HFFc6 (cell line): ENCODE measurements at places on chromosomes 2 and 18.

DNA sequence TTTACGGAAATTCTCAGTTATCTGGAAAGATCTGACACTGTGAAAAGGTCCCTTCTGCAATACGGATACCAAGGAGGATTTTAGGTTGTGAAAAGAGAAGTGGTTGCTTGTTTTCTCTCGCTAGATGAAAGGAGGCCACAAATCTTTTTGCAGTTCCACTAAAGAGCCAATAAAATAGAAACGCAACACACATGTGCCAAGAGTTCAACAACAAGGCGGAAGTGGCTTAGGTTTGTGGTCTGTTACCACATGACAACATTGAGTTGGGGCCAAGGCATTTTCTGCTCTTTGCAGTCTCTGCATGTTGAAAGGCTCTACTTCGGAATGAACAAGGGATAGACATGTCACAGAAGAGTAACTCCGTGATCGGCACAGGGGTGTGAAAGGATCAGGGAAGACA is 115.7 kb upstream of the OSR1 start:
- peaks cover 5% of the 10 kb centered on the region; the same call in 1 of the 2 replicates for H3K4me1 ChIP-seq
- peak; percentile 23 for DNase-seq
- H3K36me3 ChIP-seq = no peaks in the 10 kb centered on the region
- peaks cover 7% of the 10 kb centered on the region for H3K27me3 ChIP-seq

DNA sequence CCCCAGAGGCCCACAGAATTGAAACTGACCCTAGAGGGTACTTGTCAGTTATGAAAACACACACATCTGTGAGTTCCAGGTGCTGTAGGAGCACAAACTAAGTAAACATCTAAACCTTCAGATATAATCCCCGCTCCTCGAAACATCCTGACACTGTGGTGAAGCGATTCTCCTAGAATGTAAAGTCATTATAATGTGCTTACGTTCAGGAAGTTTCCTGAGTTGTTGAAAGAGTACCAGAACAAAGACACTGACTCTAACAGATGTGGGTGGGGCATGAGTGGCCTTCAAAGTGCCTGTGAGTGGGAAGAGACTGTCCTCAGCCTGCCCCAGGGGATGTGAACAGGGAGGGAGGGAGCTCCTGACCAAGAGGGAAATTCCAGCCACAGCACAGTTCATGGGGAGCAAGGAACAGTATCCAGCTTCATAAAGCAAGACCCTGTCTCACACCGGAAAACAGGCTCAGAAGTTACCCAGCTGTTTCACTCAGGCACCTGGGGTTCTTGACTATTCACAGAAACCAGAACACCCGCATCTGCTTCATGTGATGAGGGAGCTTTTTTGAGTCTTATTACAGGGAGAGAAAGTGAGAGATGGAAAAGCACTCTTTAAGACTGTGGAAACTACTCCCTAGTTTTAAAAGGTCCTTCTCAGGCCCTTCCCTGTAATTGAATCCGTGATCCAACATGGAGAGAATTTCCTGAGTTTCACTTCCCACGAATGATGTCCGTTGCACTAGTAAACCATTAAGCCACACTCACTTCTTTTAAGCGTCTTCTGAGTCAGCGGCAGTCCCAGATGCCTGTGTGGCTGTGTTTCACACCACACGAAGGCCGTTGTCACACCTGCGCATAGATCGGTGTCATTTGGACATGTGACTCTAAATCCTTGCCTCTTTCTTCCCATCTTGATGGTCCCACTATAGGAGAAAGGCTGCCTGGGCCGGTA is 88.6 kb upstream of the EML6 start:
- H3K36me3 ChIP-seq = peaks cover 67% of the 10 kb centered on the region
- peaks cover 3% of the 10 kb centered on the region; the same call in 1 of the 2 replicates for H3K27me3 ChIP-seq
- peak overlapping the region; percentile 72 for H3K27ac ChIP-seq
- DNase-seq = peak; percentile 17
- H3K4me1 ChIP-seq = peaks cover 57% of the 10 kb centered on the region

DNA sequence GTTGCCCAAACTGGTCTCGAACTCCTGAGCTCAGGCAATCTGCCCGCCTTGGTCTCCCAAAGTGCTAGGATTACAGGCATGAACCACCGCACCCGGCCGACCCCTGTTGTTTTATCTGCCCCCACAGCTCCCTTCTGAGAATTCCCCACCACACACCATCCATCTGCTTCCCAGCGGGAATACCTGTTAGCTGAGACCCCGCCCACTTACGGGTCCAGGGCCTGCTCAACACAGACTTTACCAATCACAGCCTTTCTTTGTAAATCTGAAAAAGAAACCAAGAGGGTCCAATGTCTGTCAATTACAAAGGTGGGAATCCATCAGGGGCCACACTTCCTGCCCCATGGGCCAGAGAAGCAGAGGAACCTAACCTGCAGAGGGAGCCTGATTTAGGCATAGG is 14.2 kb upstream of the CABLES1 start:
- no peak for DNase-seq
- H3K4me1 ChIP-seq = peaks cover 6% of the 10 kb centered on the region
- H3K4me3 ChIP-seq = no peak overlapping the region
- no peaks in the 10 kb centered on the region for H3K36me3 ChIP-seq
- H3K27ac ChIP-seq = no peak overlapping the region

DNA sequence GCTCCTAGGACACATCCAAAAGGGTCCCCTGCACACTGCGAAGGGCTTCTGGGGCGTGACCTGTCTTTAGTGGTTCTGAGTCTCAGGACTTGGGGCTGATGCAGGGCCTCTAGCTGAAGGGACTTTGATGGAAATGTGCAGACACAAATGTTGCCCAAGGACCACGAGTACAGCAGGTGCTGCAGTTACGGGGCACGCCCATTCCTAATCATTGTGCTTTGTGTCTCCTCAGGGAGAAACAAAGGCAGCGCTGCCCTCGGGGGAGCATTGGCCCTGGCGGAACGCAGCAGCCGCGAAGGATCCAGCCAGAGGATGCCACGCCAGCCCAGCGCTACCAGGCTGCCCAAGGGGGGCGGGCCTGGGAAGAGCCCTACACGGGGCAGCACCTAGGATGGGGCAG is 8.0 kb downstream of the TUBA3E start:
- peaks cover 12% of the 10 kb centered on the region for H3K4me1 ChIP-seq
- no peaks in the 10 kb centered on the region; the same call in 1 of the 2 replicates for H3K27me3 ChIP-seq
- no peak overlapping the region for H3K27ac ChIP-seq
- DNase-seq = no peak

- no peak overlapping the region for H3K27ac ChIP-seq
- no peaks in the 10 kb centered on the region for H3K4me1 ChIP-seq
- H3K36me3 ChIP-seq = no peaks in the 10 kb centered on the region
- H3K4me3 ChIP-seq = no peak overlapping the region
- no peak for DNase-seq
Measured at GRCh38 chr2:146771531-146771930, 1073.3 kb upstream of the ACVR2A start.

DNA sequence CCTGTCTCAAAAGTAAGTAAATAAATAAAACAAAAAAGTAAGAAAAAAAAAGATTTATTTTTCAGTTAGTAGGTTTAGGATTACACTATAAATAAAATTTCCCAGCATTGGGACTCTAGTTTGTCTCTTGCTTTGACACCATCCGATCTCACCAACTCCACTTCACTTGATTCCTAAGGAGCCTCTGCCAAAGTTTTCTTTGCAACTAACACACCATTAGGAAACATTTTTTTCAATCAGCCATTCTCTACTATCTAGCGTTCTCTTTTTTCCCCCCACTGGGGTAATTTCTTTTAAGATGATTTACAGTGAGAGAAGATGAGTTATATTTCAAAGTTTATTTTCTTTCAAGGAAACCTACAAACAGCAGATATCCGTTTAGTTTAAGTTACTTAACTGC is 10.6 kb upstream of the NEMP2 start:
- no peaks in the 10 kb centered on the region; the same call in 1 of the 2 replicates for H3K27me3 ChIP-seq
- H3K36me3 ChIP-seq = peaks cover 23% of the 10 kb centered on the region
- H3K4me3 ChIP-seq = no peak overlapping the region
- no peak overlapping the region for H3K27ac ChIP-seq

DNA sequence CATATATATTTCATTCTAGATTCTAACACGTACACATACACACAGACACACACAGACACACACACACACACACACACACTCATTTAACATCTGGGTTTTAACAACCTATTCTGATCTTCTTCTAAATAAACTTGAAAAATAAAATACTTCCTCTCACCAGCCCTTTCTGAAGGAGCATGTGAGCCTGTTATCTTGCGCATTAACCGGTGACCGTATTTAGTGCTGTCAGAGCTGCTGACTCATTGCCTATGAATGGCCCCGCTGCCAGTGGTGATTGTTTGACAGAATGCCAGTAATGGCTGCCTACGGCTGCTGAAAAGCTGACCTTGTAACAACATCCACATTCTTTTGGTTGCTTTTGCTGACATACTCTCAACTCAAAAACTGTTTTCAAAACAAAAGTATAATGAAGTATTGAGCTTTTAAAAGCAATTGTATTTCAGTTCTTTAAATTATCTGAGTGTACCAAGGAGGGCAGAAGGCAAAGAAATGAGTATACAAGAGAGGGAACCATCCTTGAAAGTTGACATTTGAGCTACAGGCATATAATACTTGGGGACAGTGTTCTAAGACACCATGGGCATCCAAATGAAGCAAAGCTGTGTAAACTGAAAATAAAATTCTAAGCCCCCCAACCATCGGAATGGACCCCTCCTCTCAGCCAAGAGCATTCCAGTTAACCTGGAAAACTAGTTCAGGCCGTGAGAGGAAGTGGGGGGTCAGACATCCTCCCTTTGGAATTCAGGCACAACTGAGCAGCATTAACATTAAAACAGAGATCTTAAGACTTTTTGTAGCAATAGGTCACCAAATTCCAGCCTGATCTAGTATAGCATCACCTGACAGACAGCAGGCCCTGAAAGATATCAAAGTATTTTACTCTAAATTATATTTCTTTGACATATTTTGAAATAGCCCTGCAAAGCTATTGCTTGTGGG is 50.2 kb upstream of the DTNA start:
- DNase-seq = peak; percentile 97
- no peaks in the 10 kb centered on the region for H3K36me3 ChIP-seq
- H3K4me1 ChIP-seq = peaks cover 28% of the 10 kb centered on the region
- no peaks in the 10 kb centered on the region for H3K27me3 ChIP-seq
- peak overlapping the region; percentile 91 for H3K27ac ChIP-seq

DNA sequence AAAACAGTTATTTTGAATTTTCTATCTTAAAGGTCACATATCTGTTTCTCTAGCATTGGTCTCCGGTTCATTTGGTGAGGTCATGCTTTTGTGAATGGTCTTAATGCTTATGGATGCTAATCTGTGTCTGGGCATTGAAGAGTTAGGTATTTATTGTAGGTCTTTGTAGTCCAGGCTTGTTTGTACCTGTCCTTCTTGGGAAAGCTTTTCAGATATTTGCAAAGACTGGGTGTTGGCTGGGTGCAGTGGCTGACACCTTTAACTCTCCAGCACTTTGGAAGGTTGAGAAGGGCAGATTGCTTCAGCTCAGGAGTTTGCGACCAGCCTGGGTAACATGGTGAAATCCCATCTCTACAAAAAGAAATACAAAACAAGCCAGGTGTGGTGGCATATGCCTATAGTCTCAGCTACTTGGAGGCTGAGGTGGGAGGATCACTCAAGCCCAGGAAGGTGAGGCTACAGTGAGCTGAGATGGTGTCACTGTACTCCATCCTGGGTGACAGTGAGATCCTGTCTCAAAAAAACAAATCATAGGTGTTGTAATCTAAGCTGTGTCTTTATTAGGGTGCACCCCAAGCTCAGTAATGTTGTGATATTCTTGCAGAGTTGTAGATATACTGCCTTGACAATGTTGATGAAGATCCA is 82.3 kb downstream of the FAM117B start:
- H3K27me3 ChIP-seq = peaks cover 3% of the 10 kb centered on the region
- H3K4me3 ChIP-seq = no peak overlapping the region
- no peak overlapping the region for H3K27ac ChIP-seq
- H3K36me3 ChIP-seq = peaks cover 23% of the 10 kb centered on the region
- H3K4me1 ChIP-seq = peaks cover 15% of the 10 kb centered on the region
- DNase-seq = no peak

GRCh38 chr2:80687524-80687923 is 383.0 kb upstream of the LRRTM1 start:
- no peaks in the 10 kb centered on the region for H3K36me3 ChIP-seq
- DNase-seq = no peak
- no peak overlapping the region for H3K4me3 ChIP-seq
- H3K27ac ChIP-seq = no peak overlapping the region
- no peaks in the 10 kb centered on the region for H3K27me3 ChIP-seq
- H3K4me1 ChIP-seq = no peaks in the 10 kb centered on the region

DNA sequence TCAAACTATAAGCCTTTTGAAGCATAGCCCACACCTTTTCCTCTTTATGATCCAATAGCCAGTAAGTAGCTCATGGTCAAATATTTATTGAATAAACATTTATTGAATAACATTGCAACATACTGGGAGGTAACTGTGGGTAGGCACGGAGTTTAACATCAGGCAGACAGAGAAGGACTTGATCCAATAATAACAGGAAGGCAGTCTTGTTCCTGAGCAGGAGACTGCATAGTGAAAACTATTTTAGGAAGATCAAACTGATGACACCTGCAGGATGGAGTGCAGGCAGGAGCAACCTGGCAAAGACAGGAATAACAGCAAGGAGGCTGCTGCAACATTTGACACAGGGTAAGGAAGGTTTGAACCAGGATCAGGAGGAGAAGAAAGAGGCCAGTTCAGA is 3.1 kb upstream of the DCTN1 start:
- peaks cover 11% of the 10 kb centered on the region; the same call in 1 of the 2 replicates for H3K36me3 ChIP-seq
- peaks cover 36% of the 10 kb centered on the region for H3K4me1 ChIP-seq
- peak overlapping the region; percentile 34; the same call in 1 of the 2 replicates for H3K4me3 ChIP-seq

- H3K27me3 ChIP-seq = no peaks in the 10 kb centered on the region
- peaks cover 50% of the 10 kb centered on the region for H3K4me1 ChIP-seq
- no peaks in the 10 kb centered on the region for H3K36me3 ChIP-seq
- peak; percentile 12 for DNase-seq
Measured at GRCh38 chr2:8121826-8122513, 559.9 kb upstream of the ID2 start.

DNA sequence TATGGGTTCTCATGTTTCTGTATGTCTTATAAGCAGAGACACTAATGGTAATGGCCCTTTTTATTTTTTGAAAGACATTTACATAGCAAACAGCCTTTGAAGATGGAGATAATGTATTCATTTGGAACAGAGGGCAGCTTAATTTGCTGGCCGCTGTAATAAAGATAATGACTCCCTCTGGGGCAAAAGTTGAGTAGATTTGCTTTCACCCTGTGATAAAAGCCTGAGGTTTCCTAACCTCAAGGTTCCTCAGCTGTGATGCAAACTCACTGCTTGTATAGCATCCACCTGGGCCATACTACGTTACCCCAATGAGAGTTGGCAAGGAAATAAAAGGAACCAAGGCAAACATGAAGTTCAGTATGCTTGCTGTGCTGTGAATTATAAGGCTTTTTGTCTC is 54.8 kb downstream of the TEX51 start:
- no peaks in the 10 kb centered on the region for H3K36me3 ChIP-seq
- H3K4me3 ChIP-seq = no peak overlapping the region
- no peak for DNase-seq
- no peaks in the 10 kb centered on the region; the same call in none of the 2 replicates for H3K27me3 ChIP-seq

GRCh38 chr2:102417946-102418345 is 5.0 kb upstream of the IL18RAP start:
- H3K36me3 ChIP-seq = no peaks in the 10 kb centered on the region
- peaks cover 10% of the 10 kb centered on the region for H3K27me3 ChIP-seq
- no peak for DNase-seq
- H3K4me3 ChIP-seq = no peak overlapping the region
- no peak overlapping the region for H3K27ac ChIP-seq
